ENCODE measurements at places on chromosomes 11 and 22.

DNA sequence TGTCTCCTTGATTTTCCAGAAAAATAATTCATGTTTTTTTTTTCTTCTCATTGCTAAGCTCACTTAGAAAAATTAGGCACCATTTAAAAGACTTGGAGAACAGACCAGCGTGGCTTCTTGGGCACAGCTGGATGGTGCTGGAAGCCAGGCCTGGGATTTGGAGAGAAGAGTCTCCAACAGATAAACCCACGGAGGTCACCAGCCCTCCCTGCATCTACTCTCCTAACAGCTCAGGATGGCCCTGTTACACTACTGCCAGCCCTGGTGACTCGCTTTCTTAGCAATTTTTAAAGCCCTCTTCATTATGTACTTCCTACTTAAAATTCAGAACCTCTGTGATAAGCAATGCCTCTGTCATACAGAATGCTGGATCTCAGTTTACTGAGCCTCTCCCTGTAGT lies 1.7 kb downstream of the PTH start:
- DNase-seq: no peak

DNA sequence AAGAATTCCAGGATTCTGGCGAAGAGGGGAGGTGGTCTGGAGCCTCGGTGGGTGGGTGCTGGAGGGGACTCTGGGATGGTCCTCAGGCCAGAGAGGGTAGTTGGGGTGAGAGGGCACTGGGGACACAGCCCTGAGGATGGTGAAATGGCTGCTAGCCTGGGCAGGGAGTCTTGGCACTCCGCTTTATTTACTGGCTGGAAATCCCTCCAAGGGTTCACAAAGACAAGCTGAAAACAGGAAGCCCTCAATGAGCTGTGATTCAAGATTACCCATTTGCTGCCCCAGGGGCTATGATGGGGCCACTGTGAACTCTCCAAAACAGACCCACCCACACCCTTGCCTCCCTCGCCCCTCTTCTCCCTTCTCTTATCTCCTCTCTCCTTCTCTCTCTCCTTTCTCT lies 71.9 kb downstream of the FBXO7 start:
- no peak for DNase-seq

DNA sequence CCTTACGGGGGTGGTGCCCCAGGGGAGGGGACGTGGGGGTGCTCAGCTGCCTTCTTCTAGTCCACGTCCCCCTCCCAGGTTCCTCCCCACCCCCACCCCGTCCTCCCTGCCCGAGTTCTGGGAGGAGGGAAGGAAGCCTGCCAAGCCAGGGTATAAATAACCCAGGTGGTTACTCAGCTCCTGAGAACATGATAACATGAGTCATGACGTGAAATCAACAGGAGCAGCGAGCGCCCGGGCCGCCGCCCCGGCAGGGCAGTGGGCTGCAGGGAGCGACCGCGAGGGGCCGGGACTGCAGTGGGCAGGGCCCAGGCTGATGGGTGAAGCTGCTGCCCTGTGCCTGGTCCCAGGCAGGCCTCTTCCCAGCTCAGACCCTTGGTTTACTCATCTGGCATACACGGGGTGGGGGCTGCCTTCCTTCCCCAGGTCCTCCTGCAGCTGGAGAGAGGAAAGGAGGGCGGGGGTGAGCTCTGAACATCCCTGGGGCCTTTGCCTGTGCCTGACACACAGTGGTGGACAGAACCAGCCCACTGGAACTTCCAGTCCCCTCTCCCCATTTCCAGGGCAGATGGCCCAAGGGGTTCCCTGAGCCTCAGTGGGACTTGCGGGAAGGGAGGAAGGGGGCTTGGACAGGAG lies 8.8 kb upstream of the PDGFB start:
- no peak for DNase-seq

GRCh38 chr11:111367411-111368284 lies 11.4 kb downstream of the POU2AF1 start:
- no peak for DNase-seq

DNA sequence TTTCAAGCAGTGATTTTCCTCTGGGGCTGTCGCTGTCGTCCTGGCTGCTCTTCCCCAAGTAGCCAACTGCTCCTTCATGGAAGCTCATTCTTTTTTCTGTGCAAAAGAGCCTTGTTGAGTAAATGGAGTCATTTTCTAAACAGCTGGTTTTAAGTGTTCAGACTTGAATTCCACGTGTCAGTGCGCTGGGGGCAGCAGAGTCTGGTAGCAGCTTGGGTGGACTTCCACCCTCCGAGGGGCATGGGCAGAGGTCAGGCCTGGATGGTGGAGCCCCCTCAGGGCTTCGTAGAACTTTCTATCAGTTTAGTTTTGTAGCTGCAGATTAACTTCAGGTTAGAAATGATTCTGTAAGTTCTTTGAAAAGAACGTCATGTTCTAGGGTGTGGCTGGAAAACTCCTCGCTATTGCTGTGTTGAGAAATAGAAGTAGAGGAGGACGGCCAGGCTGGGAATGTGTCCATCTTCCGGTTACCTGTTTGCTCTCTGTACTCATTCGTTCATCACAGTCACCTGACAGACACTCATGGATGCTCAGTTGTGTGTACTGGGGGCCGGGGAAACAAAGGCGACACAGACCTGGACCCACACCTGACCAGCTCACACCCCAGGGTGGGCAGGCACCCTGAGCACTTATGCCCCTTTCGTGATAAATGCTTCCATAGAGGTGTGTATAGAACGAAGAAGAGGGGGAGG lies 270.7 kb downstream of the TBC1D22A start:
- no peak for DNase-seq
